ENCODE measurements at places on chromosomes 3 and 15.

GRCh38 chr3:118011910-118012309 is 1022.7 kb downstream of the IGSF11 start:
- no peak for DNase-seq

DNA sequence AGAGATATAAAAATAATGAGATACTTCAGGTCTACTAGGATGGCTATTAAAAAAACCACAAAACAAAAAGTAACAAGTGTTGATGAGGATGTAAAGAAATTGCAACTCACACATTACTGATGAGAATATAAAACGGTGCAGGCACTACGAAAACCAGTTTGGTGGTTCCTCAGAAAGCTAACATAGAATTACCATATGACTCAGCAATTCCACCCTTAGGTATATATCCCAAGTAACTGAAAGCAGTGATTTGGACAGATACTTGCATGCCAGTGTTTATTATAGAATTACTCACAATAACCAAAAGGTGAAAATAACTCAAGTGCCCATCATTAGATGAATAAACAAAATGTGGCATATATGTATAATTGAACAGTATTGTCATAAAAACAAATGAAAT is 87.5 kb upstream of the MELTF start:
- no peak for DNase-seq

DNA sequence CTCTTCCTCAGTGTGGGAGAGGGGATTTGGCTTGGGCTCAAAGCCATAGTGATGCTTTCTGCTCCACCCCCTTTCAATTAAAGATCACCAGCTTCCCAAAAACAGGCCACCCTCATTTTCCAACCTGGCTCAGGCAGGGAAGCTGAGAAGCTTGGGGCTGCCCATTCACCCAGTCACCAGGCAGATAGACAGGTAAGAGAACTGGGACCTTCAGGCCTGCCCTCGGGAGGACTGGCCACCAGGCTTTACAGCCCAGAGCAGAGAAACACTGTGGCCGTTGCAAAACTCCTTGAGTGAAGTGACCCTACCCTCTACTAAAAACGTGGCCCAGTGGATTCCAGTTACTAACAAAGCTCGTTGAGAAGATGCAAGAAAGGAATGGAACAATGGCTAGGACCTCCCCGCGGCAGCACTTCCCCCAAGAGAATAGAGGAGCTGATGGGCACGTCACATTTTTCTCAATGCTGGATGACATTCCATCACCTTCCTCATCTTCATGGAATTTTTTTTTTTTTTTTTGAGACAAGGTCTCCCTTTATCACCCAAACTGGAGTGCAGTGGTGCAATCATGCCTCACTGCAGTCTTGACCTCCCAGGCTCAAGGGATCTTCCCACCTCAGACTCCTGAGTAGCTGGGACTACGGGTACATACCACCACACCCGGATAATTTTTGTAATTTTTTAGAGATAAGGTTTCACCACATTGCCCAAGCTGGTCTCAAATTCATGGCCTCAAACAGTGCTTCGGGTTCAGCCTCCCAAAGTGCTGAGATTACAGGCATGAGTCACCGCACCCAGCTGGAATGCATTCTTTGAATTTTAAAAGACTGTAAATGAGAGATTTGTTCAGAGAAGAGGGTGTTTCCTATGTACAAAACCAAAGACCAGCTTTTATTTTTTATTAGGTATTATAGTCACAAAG is 37.9 kb downstream of the LIPC start:
- DNase-seq: no peak

- DNase-seq: no peak
Observed at GRCh38 chr15:35068846-35069475, 16.1 kb downstream of the NANOGP8 start.

- no peak for DNase-seq
Observed at GRCh38 chr15:95291898-95292472, 1038.5 kb upstream of the NR2F2 start.

GRCh38 chr15:53978253-53978906 is at the start of gene UNC13C:
TSS of gene UNC13C (plus strand) at chr15:53978441. CDS start at chr15:54012904, 34,463 bp downstream.
- DNase-seq: no peak

DNA sequence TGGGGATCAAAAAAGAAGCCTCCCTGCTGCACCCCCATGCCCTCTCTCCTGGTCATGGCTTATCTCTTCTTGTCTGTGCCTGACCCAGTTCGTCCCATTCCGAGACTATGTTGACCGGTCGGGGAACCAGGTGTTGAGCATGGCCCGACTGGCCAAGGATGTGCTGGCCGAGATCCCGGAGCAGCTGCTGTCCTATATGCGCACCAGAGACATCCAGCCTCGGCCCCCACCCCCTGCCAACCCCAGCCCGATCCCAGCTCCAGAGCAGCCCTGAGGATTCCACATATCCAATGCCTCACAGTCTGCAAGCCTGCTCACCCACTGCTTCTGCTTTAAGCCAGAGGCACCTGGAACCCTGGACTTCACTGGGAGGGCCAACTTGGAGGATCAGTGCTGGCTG is 2.1 kb upstream of the BRPF1 start:
- DNase-seq: no peak

DNA sequence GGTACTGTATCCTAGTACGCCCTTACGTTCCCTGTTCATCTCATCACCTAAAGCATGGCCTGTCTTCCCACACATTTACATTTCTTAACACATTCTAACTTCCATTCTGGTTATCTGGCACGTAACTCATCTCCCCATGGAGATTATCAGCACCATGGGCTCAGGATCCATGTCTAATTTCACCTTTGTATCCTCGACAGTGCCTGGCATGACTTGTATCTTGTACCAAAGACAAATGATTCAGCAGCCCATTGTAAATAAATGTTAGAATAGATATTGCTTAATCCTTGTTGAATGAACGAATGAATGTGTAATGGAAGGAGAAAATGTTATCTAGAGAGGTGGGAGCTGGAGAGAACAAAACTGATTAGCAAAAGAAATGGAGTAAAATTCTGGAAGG is 69.7 kb upstream of the TPM1 start:
- no peak for DNase-seq

DNA sequence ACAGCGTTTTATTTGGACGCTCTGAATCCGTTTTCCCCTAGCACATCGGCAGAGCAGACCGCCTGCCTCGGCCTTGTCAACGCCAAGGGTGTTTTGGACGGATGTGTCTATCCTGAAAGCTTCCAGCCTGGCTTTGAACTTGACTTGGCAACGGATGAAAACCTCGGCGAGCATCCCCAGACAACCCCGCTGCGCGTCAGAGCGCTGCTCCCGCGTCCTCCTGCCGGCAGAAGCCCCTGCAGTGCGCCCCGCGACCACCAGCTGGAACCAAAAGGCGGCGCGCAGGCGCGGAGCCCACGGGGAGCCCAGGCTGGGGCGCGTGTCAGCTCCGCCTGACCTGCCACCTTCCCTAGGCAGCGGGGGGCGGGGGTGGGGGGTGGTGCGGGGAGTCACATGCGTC is 26.2 kb upstream of the ARL8B start:
- DNase-seq: no peak

- no peak for DNase-seq
Observed at GRCh38 chr3:134325061-134325705, 49.1 kb downstream of the AMOTL2 start.

GRCh38 chr15:44711743-44712345 is 527 bp downstream of the B2M start:
- DNase-seq: peak; percentile 66

DNA sequence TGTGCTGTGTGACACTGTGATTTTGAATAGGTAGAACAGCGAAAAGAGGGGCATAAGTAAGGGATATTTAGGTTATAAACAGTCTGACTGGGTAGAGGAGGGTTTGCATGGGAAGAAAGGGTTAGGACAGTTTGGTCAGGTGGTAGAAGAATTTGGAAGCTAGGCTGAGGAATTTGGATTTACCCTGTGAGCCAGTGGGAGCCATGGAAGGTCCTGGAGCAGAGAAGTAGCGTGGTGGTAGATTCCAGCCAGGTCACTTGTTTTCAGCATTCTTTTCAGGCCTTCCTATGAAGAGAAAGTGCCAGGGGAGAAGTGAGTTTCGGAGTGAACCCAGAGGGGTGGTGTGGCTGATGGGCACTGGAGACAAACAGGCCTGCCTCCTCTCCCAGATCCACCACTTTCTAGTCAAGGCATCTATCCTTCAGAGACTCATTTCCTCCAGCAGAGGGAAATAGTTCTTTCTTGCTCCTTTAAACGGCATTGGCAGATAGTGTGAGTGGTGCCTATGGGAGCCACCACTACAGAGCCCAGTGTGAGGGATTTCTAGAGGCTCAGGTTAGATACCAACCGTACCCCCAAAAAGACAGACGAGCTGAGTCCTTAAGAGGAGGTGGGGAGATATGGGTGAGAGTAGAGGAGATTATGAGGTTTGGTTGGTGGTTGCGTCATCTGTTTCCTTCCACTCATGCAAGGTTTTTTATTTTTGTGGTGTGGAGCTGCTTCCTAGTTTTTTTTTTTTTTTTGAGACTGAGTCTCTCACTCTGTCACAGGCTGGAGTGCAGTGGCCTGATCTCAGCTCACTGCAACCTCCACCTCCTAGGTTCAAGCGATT is 21.2 kb downstream of the PXK start:
- DNase-seq: no peak

- no peak for DNase-seq
Observed at GRCh38 chr3:25665315-25666280, 891 bp upstream of the TOP2B start.

- no peak for DNase-seq
Observed at GRCh38 chr3:38133557-38134405, 3.1 kb downstream of the ACAA1 start.

DNA sequence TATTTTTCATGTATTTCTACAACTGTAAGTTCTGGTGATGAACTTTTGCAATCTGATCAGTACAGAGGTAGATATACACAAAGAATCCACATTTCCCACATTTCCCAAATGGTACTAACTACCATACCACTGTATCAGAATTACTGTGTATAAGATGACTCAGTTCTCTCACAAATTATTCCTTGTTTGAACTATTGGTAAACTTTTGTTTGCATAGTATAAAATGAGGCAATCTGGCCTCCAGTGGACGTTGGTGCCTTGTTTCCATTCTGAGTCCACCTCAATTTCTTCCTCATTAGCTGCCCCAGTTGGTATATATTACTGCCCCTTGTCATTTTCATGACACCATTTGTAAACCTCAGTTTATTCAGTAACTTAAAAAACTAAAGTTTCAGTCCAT is 38.5 kb downstream of the SPTSSB start:
- no peak for DNase-seq

DNA sequence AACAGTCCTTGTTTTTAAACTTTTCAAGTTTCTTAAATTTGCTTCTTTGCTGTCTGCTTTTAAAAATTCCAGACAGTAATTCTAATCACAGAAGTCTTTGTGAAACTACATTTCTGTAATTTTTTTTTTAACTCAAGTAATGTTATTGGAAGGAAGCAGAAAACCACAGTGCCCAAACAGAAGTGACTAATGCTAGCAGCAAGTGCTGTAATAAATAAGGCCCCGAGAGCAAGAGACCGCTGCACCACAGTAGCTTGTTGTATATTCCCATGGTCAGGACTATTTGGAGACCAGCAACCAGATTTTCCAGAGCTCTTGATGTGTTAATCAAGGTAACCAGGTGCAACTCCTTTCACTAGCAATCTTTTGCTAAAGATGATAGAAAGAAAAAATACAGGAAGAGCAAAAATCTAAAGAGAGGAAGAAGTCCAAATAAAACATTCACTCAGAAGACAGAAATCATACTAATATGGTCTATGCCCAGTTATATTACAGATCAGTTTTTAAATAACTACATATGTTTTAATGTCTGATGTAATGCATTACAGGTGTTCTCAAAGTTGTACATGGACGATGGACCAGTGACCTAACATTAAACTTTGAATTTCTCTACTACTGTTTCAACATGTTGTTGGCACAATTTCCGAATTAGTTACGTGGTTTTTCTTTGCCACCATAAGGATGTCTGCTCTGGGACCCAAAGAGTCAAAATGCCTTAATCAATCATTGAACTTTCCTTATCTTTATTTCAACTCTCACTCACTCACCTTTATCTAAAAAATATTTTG is 36.4 kb downstream of the WWTR1 start:
- no peak for DNase-seq

- no peak for DNase-seq
Observed at GRCh38 chr3:40713795-40714194, 189.0 kb downstream of the ZNF621 start.

DNA sequence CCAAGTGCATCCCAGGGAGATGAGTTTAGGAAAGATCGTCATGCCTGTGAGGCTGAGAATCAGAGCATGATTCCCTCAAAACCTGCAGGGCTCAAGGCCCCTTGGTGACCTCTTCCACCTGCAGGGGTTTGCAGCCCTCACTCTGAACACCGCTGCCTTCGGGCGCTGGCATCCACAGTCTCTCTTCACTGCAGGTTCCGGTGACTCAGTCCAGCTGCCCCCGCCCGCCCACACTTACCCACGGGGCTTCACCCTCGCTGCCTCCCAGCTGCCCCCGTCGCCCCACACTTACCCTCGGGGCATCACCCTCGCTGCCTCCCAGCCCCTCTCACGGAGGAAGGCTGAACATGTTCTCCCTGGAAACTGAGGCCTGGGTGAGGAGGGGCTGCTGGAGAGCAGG is 277.1 kb downstream of the XXYLT1 start:
- no peak for DNase-seq

DNA sequence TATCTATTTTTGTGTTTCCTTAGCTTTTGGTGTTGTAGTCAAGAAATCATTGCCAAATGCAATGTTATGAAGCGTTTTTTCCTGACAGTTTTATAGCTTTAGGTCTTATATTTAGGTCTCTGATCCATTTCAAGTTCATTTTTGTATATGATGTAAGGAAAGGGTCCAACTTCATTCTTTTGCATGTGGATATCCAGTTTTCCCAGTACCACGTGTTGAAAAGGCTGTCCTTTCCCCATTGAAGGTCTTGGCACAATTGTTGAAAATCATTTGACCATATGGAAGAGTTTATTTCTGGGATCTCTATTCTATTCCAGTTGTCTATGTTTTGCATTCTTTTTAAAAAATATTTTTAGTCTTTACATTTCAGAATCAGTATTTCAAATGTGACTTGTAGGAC is 14.6 kb upstream of the SNRPN start:
- DNase-seq: no peak

- DNase-seq: no peak
Observed at GRCh38 chr3:138940446-138940845, 6.5 kb downstream of the FOXL2 start.

DNA sequence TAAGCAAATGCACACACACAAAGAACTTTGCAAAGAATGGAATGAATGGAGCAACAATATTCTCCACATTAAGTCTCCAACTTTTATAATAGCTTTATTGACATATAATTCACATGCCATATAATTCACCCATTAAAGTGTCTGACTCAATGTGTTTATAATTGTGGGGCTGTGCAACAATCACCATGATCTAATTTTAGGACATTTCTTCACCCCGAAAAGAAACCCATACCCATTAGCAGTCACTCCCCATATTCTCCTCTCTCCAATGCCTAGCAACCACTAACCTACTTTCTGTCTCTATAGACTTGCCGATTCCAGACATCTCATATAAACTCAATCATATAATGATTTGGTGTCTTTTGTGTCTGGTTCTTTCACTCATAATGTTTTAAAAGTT is 22.6 kb downstream of the VGLL4 start:
- no peak for DNase-seq

- DNase-seq: no peak
Observed at GRCh38 chr3:183911763-183912506, 27.3 kb upstream of the PARL start.

- no peak for DNase-seq
Observed at GRCh38 chr3:190676481-190676880, 162.6 kb downstream of the IL1RAP start.

- DNase-seq: no peak
Observed at GRCh38 chr3:66692042-66692765, 191.4 kb upstream of the LRIG1 start.
